Activated CD4-positive, alpha-beta T cell treated with anti-CD3 and anti-CD28 coated beads, Interleukin-2, amount 50 U/mL, for 4 hours (primary cell): ENCODE measurements at places on chromosomes 5 and 9.

- DNase-seq, result no peak
Measured at GRCh38 chr5:174400461-174400860, 323.9 kb upstream of the MSX2 start.

DNA sequence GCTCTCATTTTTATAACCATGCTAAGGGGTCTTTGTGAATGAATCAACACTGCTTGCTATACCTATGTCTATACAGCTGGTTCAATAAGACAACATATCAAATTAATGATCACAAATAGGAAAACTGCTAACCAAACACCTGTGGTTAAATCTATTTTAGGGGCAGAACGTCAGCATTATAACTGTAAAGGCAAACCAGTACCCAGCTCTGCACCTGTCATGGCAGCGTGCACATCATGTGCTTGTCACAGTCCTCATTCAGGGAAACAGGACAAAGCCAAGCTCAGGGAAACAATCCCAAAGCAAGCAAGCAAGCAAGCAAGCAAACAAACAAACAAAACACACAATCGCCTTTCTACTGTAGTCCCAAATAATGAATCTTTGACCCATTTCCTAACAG is 277.7 kb upstream of the DAP start:
- no peak for DNase-seq

GRCh38 chr5:73272351-73272750 is 99.4 kb downstream of the TMEM174 start:
- no peak for DNase-seq

DNA sequence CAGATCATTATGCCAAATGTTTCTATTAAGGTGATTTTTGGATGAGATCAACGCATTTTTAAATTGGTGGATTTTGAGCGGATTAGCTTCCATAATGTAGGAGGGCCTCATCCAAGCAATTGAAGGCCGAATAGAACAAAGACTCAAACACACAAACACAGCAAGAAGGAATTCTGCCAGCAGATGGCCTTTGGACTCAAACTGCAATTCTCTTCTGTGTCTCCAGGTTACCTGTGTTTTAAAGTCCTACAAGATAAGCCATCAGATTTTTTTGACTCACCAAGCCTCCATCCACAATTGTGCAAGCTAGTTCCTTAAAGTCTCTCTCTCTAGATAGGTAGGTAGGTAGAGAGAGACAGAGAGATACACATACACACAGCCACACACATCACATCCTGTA is 25.5 kb downstream of the CDH6 start:
- DNase-seq, result no peak
